GM23248 (cell line): ENCODE measurements at places on chromosomes 11 and 22. TPM values are rescaled to one million over a fixed set of nuclear protein-coding genes. Genes with fewer than 3 reads are reported as not detected.
A peak's percentile ranks its signal among the peaks of the same experiment; 100 is the strongest.

The SERHL2 gene
- total RNA-seq: 2.8 and 4.8 TPM in 2 replicates

DNA sequence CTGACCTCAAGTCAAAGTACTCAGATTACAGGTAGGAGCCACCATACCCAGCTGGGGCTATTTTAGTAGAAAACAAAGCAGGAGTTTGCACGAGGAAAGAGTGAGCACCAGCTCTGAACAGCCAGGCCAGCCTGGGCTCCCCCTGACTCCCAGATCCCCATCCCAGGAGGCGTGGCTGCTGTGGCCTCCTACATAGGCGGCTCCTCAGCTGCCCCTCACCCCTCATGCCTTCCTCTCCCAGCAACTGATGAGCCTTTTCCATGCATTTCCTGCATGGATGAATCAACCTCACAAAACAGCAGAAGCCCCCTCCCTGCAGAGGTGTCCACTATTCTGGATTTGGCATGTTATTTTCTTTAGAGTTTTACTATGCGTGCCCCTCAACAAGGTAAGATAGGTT lies 10.5 kb upstream of the FLRT1 start:
- DNase-seq: no peak

DNA sequence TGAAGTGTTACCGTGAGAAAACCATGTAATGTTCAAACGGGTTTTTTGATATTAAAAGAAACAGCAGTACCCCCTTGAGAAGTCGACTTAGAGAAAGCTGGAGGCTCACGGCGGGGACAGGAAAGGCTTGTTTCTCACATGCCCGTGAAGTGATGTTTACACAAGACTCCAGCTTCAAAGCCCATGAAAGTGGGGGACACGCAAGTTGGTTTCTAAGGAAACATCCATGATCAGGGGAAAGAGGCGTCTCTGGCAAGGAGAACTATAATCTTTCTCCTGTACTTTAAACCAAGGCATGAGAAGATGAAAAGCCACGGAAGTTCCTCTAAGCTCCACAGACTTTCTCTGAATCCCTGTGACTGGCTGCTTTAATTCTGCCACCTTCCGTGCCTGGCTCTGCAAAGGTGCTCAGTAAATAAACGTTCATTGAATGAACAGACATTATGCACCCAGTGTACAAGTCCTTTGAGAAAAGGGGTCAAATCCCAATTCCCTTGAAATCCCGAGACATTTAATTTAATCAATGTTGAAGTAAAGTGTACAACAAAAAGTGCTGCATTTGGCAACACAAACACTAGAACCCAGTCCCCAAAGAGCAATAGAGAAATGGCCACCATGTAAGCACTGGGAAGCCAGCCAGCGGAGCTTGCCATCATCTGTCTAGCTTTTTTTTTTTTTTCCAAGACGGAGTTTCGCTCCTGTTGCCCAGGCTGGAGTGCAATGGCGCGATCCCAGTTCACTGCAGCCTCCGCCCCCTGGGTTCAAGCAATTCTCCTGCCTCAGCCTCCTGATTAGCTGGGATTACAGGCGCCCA lies 58.7 kb downstream of the AHNAK start:
- no peak for DNase-seq

The LRP5 gene
- 3.0 and 4.3 TPM in 2 replicates for total RNA-seq

The TSPAN32 gene
- total RNA-seq: not detected in 2 replicates

The C11orf86 gene
- total RNA-seq: not detected in 2 replicates

The PELI3 gene
- total RNA-seq: 8.1 and 10.5 TPM in 2 replicates

GRCh38 chr22:50656122-50657070 lies 16.2 kb upstream of the SHANK3 start:
- DNase-seq: peak; percentile 72

- DNase-seq: peak; percentile 98
Observed at GRCh38 chr11:69280994-69281393, 13.0 kb upstream of the MYEOV start.

GRCh38 chr22:19840955-19841640 lies 13.6 kb downstream of the GNB1L start:
- no peak for DNase-seq

GRCh38 chr11:78420796-78421209 lies 3.2 kb upstream of the GAB2 start:
- DNase-seq: peak; percentile 80

DNA sequence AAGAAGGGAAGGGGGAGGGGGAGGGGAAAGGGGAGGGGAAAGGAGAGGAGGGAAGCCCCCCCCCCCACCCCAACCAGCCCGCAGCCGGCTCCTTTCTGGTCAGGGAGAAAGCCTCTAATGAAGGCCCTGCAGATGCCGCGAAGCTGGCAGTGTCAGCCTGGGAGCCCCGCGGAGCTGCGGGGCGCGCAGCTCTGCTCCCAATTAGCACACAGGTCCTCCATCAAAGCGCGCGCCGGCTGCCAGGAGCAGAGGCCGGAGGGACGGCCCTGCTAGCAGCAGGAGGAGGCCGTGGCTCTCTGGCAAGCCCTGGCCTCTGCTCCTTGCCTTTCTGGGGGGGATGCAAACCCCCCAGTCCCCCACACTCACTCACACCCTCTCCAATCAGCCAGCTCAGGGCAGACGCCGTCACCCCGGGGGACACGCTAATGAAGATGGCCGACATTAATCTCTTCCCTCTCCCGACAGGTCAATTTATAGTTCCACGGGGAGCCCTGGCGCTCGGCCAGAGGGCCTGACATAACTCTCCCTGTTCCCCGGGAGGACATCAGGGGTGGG lies 70.5 kb upstream of the TCF20 start:
- DNase-seq: no peak

- DNase-seq: no peak
Observed at GRCh38 chr22:39306456-39307361, 12.7 kb downstream of the RPL3 start.

GRCh38 chr11:71064702-71065515 lies 187.5 kb downstream of the SHANK2 start:
- DNase-seq: no peak

GRCh38 chr22:31757265-31757664 lies 3.4 kb downstream of the DEPDC5 start:
- no peak for DNase-seq

GRCh38 chr11:57325735-57326048 lies 940 bp upstream of the TNKS1BP1 start:
- DNase-seq: no peak

- peak; percentile 21 for DNase-seq
Observed at GRCh38 chr11:74269161-74269811, 42.2 kb downstream of the P4HA3 start.

The MUC2 gene
- total RNA-seq: not detected in 2 replicates

GRCh38 chr11:85595285-85595884 lies 31.8 kb downstream of the DLG2 start:
- peak; percentile 73 for DNase-seq

The TECTA gene
- under 0.01 and 1.4 TPM in 2 replicates for total RNA-seq
